Dermis blood vessel endothelial cell (primary cell): ENCODE measurements at places on chromosomes 16 and 17. TPM values are rescaled to one million over a fixed set of nuclear protein-coding genes. Genes with fewer than 3 reads are reported as not detected.

Gene SCIMP
- total RNA-seq, result not detected in 2 replicates

Gene C1QTNF8
- total RNA-seq, result not detected in 2 replicates

Gene CPPED1
- total RNA-seq, result 23.1 and 26.0 TPM in 2 replicates

Gene MILR1
- 2.7 and 3.2 TPM in 2 replicates for total RNA-seq

Gene NGFR
- total RNA-seq, result not detected in 2 replicates

Gene KRT27
- total RNA-seq, result not detected in 2 replicates

Gene MMP2
- total RNA-seq, result 16.7 and 20.5 TPM in 2 replicates

Gene CMTM2
- 0.34 TPM in 1 of 2 replicates, not detected in the other for total RNA-seq

Gene RDM1
- 0.47 and 1.0 TPM in 2 replicates for total RNA-seq
